ENCODE measurements at places on chromosomes 1 and 21.
A peak's percentile ranks its signal among the peaks of the same experiment; 100 is the strongest.

GRCh38 chr1:99236756-99237155, 27.5 kb upstream of the PLPPR4 start:
- DNase-seq = no peak

DNA sequence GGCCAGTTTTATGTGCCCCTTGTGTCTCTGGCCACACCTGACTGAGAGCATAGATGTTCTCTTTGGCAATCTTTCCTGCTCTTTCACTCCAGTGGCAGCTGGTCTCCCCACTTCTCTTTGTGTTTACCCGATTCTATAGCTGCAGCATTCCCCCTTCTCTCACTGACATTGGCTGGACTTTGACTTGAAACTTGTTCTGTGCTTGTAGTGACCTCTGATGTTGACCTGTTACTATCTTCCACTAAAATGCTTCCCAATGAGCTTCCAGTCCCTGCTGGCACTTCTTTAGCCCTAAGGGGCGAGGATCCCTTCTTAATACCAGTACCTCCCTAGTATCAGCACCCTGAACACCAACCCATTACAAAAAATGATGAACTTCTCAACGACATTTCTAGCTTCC, 653.3 kb downstream of the LTN1 start:
- DNase-seq = no peak

GRCh38 chr1:221794079-221794670, 52.3 kb upstream of the DUSP10 start:
- DNase-seq = no peak

DNA sequence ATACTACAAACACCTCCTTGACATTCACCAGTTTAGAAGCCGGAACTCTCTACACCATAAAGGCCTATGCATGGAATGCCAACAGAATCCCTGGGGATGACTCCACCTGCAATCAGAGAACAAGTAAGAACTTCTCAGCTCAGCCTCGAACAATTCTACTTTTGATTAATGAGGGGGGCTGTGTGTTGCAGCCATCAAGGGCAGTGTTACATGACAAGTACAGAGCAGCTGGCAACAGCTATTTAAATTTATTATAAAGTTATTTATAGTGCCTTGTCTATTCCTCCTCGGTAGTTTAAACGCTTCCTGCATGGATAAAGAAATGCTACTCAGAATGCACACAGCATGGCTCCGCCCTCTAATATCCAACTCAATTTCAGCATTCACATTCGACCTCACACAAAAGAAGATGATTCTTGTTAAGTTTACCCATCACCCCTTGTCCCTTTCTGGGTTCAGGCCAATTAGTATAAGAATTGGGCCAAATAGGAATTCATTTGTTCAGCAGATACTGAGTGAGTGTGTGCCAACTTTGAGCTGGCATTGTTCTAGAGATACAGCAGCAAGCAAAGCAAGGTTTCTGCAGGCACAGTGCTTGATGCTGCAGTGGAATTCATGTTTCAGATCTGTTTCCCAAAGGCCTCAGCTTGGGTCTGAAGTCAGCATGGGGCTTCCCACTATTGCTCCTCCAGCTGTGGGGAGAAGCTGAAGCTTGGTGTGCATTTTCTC, 6.4 kb downstream of the FNDC7 start:
- DNase-seq = no peak

- no peak for DNase-seq
These were observed 51.9 kb downstream of the LDLRAD2 start for GRCh38 chr1:21863981-21864380.

- DNase-seq = no peak
These were observed 130.1 kb upstream of the MAP1LC3C start for GRCh38 chr1:242128951-242129502.

GRCh38 chr1:226990133-226990716, 50.1 kb downstream of the COQ8A start:
- DNase-seq = no peak

DNA sequence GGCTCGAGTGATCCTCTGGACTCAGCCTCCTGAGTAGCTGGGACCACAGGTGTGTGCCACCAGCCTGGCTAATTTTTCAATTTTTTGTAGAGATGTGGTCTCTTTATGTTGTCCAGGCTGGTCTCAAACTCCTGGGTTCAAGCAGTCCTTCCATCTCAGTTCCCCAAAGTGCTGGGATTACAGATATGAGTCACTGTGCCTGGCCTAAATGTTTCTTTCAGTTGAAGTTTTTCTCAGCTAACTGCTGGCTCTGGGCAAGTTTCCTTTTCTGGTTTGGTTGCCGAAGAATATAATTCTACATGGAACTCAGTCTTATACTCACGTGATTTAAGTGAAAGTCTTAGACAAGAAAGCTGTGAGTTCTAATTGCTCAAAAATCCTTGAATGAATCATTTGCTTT, 57.0 kb downstream of the SASS6 start:
- DNase-seq = no peak

GRCh38 chr1:228336308-228337030, 70.2 kb downstream of the TRIM11 start:
- DNase-seq = no peak

- DNase-seq = no peak
These were observed 97.4 kb downstream of the ITSN1 start for GRCh38 chr21:33739701-33740100.

GRCh38 chr1:43348809-43349593, 9.8 kb upstream of the CDC20 start:
- DNase-seq = peak; percentile 46

Measured in T-helper 22 cell (primary cell).